Stimulated activated CD4-positive, alpha-beta T cell treated with anti-CD3 and anti-CD28 coated beads, TNF-alpha, amount 100 ng/mL, for 48 hours (primary cell): ENCODE measurements at places on chromosomes 2 and 18.

DNA sequence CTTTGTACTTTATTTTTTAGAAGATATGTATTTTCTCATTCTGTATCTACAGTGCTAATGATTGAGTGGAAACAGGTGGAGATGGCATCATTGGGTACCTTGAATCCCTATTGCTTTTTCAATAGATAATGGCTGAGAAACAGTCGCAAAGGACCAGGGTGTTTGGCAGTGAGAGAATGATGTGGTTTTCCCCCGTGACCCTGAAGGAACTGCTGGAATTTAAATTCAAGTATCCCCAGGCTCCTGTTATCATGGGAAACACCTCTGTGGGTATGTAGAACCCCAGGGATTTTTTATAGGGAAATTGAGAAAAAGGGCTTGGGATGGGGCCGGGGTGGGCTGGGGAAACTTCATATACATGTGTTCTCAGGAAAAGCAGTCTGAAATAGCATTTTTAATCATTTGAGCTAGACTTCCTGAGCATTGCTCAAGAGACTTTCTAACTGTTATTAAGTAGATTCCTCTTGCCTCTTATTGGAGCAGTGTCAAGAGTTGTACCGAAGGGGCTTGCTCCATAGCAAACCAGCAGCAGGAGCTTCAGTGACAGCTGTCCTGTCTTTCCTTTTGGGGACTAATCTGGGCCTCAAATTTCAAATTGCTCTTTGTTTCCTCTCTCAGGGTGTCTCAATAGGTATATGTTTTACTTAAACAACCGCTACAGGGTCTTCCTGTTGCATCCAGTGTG is 18.9 kb downstream of the AOX1 start:
- no peak for DNase-seq

- DNase-seq = no peak
These were observed 55.2 kb downstream of the CCDC88A start for GRCh38 chr2:55364189-55365055.

DNA sequence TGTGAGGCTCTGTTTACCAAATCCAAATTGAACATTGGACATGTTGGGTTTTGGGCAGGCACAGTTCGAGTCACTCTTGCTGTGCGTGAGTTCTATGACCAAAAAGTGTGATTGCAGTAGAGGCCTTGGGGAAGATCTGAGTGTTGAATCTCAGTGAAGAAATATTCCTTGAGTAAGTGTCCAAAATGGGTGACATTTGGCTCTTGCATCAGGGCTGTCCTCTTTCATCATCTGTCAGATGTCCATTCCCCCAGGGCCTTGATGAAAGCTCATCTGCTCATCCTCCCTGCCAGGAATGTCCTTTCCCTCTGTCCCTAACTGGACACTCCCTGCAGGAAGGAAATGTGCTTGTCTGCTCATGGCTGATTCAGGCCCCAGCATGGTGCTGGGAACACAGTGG is 6.4 kb upstream of the SFTPB start:
- no peak for DNase-seq

- DNase-seq = no peak
These were observed 3.9 kb downstream of the MAPRE3 start for GRCh38 chr2:26974352-26974751.

- no peak for DNase-seq
These were observed 158.3 kb downstream of the ZFP36L2 start for GRCh38 chr2:43068041-43068533.

GRCh38 chr18:9055185-9055584 is 47.3 kb upstream of the NDUFV2 start:
- DNase-seq = no peak

GRCh38 chr2:231926761-231927565 is 767 bp upstream of the NPPC start:
- DNase-seq = no peak

GRCh38 chr2:228094377-228094921 is 87.0 kb downstream of the SPHKAP start:
- DNase-seq = no peak

DNA sequence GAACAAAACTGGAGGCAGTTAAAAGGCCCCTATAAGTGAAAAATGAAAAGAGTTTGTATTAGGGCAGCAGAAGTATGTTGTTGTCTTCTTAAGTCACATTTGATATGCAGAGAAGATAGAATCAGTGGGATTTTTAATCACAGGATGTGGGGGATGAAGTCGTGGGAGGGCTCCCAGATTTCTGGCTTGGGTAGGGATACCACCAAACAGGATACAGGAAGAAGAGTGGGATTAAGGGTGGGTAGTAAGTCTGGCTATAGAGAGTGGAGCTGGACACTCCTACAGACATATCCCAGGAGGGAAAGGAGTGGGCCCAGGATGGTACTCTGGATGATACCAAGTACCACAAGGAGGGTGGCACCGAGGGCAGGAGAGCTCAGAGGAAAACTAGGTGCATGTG is 99.3 kb downstream of the GAREM1 start:
- no peak for DNase-seq

DNA sequence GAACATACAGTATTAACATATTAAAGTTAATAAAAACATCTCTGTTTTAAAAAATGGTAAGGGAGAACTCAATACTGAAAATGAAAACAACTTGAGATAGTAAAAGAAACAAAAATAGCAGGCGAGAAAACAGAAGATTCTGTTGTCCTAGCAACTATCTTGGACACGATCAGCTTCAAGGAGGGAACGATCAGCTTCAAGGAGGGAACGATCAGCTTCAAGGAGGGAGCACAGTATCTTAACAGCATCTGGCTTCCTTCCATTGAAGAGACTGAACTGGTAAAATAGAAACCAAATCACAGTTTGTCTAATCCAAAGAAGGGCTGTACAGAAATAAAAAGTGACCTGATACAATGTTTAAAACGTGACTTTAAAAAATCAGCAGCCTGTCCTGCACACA is 51.8 kb downstream of the NDUFA10 start:
- no peak for DNase-seq

- DNase-seq = no peak
These were observed 1.9 kb downstream of the USP37 start for GRCh38 chr2:218566296-218566695.

GRCh38 chr2:1866402-1867111 is 122.2 kb upstream of the PXDN start:
- no peak for DNase-seq

- no peak for DNase-seq
These were observed 76.0 kb upstream of the CELF4 start for GRCh38 chr18:37641573-37641972.

GRCh38 chr2:75311993-75312392 is 112.7 kb upstream of the TACR1 start:
- DNase-seq = no peak

DNA sequence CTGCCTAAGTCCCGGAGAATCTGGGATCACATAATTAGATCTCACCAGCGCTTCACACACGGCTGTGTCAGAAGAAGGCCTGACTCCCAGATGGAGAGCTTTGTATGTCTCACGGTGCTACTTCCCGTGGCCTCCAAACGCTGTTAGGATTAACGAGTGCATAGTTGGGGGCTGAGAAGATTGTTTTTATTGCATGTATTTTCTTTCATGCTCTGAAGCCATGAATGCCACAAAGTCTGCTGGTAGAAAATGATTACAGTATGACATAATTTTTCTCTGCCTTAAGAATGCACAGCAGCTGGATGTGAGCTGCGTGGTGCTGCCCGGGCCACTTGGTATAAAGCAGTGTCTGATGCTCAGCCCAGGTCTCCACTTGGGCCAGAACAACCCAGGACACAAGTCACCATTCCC is 166.5 kb downstream of the SEPTIN10 start:
- DNase-seq = no peak

- no peak for DNase-seq
These were observed 124.0 kb downstream of the TMEM200C start for GRCh38 chr18:5771343-5771742.

GRCh38 chr18:49814147-49814499 is 790 bp upstream of the ACAA2 start:
- peak; percentile 44 for DNase-seq

DNA sequence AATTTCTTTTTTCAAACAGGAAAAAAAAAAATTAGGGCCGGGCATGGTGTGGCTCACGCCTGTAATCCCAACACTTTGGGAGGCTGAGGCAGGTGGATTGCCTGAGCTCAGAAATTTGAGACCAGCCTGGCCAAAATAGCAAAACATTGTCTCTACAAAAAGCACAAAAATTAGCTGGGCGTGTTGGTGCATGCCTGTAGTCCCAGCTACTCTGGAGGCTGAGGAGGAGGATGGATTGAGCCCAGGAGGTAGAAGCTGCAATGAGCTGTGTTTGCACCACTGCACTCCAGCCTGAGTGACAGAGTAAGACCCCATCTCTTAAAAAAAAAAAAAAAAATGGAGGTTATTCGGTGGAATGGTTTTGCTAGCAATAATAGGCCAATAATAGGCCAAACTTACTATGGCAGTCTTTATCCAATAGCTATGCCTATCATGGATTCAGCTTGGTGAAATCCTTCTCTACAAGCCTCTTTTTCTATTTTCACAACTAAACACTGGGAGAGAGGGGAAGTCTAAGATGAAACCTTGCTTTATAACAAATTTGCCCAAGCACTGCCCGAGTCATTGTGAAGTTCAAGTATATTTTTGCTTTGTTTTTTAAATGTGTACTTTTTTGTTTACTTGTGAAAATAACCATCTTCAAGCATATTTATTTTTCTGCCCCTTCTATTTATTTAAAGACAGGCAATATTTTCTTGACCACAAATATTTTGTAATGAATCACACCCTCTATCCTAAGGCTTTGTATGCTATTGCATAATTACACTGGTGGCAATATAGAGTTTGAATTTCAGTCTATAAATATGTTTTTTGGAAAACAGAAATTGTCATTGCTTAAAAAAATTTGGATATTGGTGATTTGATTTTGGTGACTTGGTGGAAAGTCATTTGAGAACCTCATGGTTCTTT is 20.0 kb upstream of the KYNU start:
- DNase-seq = no peak

- DNase-seq = no peak
These were observed 140.1 kb downstream of the NOL4 start for GRCh38 chr18:34084635-34085034.

DNA sequence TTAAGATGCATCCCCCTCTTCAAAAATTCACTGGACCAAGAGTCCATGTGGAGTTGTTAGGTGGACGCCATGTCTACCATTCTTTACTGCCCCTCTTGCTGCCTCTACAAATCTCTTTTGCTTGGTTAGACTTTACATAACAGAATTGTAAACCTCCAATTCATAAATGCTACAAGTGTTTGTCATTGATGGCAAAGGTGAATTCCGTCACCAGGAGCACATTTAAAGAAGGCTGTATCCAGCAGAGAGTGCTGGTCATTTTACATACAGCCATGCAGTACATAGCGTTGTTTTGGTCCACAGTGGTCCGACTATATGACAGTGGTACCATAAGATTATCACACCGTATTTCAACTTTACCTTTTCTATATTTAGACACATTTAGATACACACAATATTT is 274.5 kb downstream of the MYCN start:
- DNase-seq = no peak

DNA sequence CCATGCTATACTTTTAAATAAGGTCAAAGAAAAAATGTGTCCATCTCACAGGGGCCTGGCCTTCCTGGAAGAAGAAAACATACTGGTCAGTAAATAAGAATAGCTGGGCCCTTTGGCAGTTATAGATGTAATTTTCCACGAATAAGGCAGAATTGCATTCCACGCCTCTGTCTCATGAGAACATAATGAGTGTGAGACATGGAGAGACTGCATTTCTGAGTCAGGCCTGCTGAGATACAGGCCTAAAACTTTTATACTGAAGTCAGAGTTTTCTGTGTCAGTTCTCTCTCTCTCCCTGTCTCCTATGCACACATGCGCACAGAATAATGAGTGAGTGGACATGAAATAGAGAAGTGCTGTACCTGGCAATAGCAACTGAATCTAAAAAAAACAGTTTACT is 20.4 kb upstream of the IL1R1 start:
- no peak for DNase-seq

DNA sequence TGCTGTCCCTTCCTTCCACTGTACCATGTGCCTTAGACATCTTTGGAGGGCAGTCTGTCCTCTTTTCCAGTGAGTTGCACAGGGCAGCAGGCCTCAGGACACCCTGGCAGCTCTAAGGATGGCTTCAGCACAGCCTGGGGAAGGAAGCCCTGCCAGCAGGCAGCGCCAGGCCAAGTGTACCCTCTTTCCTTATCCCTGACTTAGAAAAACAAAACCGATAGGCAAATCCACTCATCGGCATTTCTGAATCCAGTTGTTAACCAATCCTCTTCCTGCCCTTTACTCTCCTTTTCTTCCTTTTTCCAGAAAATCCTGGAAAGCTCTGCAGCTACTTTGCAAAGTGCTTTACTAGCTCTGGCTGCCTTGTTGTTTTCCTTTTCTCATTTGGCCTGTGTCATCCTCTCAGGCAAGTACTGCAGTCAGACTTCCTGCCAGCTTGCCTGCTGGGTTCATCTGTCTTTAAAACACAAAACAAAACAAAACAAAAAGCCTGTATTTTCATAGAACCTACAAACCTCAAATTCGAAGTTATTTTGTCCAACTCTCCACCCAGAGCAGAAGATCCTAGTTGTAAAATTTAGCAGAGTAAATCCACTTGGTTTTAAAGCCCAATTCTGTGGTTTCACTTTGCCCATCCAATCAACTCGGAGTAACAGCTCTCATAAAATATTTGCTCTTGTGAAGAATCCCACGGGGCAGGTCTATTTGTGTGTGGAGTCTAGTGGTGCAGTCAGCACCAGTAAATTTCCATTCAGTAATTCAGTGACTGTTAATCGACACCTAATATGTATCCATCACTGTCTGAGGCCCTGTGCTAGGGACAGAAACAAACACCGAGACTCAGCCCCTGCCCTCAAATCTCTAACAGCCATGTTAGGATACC is 45.2 kb downstream of the PCBP1 start:
- DNase-seq = no peak

- no peak for DNase-seq
These were observed 46.8 kb downstream of the ASB1 start for GRCh38 chr2:238473523-238473922.

DNA sequence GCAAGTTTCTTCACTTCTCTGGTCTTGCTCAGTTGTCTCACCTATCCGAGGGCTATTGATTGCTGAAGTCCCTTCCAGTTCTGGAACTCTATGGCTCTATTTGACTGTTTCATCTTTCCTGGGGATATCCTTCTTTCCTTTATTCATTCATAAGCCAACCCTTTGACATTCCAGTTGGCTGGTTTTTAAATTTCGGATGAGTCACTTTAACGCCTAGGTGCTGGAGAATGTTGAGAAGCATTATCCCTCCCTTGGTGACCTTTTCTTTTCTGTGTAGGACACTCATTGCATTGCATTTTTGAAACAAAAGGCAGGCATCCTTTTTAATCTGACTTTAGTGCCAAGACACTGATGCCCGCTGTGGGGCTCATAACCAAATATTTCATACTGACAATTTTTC is 307.1 kb downstream of the TSN start:
- no peak for DNase-seq

- DNase-seq = no peak
These were observed 3.3 kb upstream of the ORC2 start for GRCh38 chr2:200966770-200967169.

- no peak for DNase-seq
These were observed 36.5 kb downstream of the MGAT5 start for GRCh38 chr2:134290358-134290757.

- DNase-seq = peak; percentile 17
These were observed 935 bp upstream of the RAMP1 start for GRCh38 chr2:237858294-237859081.

GRCh38 chr2:28336264-28336980 is 56.2 kb upstream of the FOSL2 start:
- no peak for DNase-seq

GRCh38 chr18:24534271-24534670 is 73.8 kb downstream of the HRH4 start:
- no peak for DNase-seq

GRCh38 chr18:2883076-2883735 is 36.4 kb downstream of the EMILIN2 start:
- DNase-seq = no peak
